Activated CD8-positive, alpha-beta memory T cell treated with anti-CD3 and anti-CD28 coated beads for 48 hours (primary cell): ENCODE measurements at places on chromosomes 12 and 14.
A peak's percentile ranks its signal among the peaks of the same experiment; 100 is the strongest.

DNA sequence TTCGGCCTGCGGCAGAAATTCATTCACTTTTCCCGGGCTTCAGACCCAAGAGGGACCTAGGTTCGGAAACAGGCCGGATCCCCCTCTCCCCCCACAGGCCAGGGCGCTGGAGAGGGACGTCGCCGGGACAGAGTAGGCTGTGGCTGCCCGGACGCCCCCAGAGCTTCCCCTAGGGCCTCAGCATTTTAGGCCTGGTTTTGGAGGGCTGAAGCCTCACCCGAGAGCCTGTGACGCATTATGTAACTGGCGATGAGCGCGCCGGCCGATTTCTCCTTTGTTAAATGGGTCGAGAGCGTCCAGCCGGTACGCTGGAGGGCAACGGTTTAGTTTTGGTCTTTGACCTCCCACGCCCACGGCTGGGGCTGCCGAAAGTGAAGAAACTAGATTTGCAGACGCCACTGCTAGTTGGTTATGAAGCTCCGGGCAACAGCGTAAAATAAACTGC lies 657 bp downstream of the PEBP1 start:
- DNase-seq = peak; percentile 20

DNA sequence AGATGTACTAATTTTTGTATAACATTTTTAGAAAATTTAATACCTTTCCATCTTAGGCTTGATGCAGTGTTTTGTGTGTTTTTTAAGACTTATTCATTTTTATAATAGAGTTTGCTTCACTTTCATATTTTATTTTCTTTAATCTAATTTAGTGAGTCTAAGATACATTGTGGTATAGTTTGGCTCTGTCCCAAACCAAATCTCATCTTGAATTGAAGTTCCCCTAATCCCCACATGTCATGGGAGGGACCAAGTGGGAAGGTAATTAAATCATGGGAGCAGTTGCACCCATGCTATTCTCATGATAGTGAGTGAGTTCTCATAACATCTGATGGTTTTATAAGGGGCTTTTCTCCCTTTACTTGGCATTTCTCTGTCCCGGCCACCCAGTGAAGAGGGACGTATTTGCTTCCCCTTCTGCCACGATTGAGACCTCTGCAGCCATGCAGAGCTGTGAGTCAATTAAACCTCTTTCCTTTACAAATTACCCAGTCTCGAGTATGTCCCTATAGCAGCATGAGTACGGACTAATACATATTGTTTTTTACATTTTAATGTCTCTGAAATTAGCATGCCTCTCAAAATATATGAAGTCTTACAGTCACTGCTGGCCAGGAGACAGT lies 34.9 kb downstream of the GABARAPL1 start:
- DNase-seq = no peak

GRCh38 chr12:69161829-69162228 lies 77.5 kb upstream of the CPSF6 start:
- no peak for DNase-seq

DNA sequence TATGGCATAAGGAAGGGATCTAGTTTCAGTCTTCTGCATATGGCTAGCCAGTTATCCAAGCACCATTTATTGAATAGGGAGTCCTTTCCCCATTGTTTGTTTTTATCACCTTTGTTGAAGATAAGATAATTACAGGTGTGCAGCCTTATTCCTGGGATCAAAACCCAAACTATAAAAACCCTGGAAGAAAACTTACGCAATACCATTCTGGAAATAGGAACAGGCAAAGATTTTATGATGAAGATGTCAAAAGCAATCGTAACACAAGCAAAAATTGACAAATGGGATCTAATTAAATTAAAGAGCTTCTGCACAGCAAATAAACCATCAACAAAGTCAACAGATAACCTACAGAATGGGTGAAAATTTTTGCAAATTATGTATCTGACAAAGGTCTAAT lies 128.5 kb upstream of the DCN start:
- DNase-seq = no peak

DNA sequence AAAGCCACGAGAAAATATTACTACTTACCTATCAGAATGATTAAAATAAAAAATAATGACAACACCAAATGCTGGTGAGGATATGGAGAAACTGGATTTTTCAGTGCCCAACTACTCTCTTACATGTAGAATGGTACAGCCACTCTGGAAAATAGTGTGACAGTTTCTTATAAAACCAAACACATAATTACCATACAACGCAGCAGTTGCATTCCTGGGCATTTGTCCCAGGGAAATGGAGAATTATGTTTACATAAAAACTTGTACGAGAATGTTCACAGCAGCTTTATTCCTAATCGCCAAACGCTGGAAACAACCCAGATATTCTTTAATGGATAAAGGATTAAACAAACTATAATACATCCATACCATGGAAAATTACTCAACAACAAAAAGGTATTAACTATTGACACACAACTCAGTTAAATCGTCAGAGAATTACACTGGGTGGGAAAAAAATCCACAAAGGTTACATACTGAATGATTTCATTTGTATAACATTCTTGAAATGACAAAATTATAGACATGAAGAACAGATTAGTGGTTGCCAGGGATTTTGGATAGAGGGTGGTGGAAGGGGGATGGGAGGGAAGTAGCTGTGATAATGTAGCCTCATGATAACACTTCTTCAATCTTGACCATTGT lies 35.4 kb downstream of the TAOK3 start:
- no peak for DNase-seq

DNA sequence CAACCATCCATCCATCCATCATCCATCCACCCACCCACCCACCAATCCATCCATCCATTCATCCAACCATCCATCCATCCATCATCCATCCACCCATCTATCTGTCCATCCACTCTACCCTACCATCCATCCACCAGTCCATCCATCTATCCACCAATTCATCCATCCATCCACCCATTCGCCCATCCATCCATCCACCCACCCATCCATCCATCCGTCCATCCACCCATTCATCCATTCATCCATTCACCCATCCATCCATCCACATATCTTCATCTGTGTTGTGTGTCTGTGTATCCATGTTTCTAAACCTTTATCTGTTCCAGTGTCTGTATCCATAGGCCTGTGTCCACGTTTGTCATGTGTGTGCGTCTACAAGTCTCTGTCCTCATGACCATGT lies 9.9 kb downstream of the HNF1A start:
- no peak for DNase-seq

DNA sequence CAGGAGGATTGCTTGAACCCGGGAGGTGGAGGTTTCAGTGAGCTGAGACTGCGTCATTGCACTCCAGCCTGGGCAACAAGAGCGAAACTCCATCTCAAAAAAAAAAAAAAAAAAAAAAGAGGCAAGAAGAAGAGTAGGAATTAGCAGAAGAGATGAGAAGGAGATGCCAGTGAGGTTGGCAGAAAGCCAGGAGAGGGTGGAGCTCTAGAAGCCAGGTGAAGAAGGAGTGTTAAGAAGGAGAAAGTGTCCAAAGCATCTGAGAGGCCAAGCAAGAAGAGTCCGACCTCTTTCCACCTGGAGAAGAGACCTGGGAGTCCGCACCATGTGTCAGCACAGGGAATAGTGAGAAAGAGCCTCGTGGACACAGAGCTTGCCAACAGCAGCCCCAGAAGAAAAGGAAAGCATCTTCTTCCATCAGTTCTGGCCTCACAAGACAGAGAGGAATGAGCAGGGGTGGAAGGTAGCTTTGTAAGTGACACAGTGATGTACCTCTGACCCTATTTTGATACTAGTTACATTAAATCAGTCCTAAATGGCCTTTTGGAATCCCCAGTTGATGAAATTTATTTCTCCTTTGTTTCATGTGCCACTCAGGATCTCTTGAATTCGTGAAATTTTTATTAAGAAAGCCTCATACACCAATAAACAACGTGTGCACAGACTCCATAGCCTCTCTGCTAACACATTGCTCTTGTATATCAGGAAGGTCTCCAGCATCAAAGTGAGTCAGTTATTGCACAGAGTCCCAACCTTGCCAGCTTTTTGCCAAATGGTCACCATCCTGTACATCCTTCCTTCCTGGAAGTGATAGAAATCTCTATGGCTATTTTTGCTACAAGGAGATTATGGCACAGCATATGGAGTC lies 70.6 kb downstream of the SAMD4A start:
- no peak for DNase-seq

- no peak for DNase-seq
These were observed 12.5 kb upstream of the INF2 start for GRCh38 chr14:104676694-104677511.

DNA sequence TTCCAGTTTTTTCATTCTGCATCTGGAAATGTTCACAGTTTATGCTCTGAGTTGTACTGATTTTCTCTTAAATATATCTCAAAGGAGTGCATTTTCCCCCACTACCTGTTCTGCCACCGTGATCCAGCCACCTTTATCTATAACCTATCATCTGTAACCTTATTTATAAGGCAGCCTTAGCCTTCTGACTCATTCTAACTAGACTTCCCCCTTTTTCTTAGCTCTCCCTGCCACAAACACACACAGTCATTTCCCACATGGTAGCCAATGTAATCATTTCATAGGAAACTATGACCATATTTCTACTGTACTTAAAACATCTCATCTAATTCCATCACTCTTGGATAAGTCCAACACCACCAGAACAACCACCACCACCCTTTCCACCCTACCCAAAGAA lies 10.8 kb upstream of the GYS2 start:
- DNase-seq = no peak

DNA sequence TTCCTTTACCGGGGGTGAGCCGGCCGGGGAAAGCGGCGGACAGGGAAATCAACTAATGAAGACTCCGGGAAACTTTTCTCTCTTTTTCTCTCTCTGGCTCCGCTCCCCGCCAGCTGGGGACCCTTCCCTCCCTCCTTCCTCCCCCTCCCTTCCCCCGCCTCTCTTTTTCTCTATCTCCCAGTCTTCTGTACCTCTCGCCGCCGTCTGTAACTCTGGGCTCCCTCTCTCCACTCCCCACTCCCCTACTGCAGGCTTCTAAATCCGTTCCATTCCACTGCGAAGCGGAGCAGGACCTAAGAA lies 6.9 kb upstream of the HOXC11 start:
- no peak for DNase-seq

DNA sequence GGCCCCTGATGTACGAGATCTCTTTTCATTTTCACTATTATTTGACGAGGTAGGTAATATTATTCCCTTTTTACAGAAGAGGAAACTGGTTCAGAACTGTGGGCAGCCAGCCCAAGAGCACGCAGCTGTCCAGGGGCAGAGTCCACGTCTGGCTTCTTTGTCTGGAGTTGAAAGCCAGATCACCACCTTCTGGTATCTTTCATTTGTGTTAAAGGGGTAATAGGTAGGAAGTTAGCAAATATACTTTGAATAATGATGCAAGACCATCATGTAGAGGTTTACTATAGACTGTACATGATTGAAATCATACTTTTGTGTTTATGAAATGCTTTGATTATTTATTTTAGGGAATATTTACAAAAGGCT lies 144.1 kb upstream of the AMIGO2 start:
- no peak for DNase-seq

DNA sequence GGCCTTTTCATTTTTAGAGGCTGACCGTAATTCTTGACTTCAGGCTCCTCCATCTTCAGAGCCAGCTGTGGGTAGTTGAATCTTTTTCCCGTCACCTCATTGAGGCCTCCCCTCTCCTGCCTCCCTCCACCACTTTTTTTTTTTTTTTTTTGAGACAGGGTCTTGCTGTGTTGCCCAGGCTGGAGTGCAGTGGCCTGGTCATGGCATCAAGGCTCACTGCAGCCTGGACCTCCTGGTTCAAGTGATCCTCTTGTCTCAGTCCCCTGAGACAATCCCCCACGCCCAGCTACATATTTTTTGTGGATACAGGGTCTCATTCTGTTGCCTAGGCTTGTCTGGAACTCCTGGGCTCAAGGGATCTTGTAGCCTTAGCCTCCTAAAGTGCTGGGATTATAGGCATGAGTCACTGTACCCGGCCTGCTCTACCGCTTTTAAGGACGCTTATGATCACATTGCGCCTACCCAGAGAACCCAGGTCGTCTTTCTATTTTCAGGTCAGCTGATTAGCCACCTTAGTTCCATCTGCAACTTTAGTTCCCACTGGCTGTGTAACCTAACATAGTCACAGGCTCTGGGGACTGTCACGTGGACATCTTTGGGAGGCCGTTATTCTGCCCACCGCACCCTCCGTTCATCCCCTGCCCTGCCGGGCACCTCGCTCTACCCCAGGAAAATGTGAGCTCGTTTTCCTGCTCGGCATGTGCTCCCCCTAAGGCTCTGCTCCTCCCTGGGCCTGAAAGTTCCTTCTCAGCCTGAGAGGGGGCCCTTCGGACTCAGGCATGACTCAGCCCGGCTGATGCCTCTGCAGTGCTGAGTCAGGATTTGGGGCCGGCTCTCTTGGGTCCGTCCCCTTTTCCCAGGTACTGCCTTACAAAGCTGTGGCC lies 13.4 kb downstream of the TNFAIP2 start:
- no peak for DNase-seq

- DNase-seq = no peak
These were observed 46.2 kb downstream of the C14orf132 start for GRCh38 chr14:96085369-96085768.

- DNase-seq = no peak
These were observed 19.9 kb downstream of the SP1 start for GRCh38 chr12:53399896-53400295.

DNA sequence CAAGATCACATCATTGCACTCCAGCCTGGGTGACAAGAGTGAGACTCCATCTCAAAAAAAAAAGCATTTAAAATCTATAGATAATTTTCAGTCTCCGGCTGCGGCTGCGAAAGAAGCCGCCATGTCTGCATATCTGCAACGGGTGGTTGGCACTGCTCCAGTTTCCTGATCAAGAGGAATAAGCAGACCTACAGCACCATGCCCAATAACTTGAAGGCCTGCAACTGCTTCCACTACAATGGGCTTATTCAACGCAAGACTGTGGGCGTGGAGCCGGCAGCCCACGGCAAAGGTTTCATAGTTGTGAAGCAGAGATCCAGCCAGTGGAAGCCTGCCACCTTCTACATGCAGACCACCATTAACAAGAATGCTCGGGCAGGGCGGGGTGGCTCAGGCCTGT lies 30.6 kb upstream of the EID3 start:
- no peak for DNase-seq
